Suppressor macrophage treated with lipopolysaccharide for 1 hour (primary cell): ENCODE measurements at places on chromosomes 4 and X.

DNA sequence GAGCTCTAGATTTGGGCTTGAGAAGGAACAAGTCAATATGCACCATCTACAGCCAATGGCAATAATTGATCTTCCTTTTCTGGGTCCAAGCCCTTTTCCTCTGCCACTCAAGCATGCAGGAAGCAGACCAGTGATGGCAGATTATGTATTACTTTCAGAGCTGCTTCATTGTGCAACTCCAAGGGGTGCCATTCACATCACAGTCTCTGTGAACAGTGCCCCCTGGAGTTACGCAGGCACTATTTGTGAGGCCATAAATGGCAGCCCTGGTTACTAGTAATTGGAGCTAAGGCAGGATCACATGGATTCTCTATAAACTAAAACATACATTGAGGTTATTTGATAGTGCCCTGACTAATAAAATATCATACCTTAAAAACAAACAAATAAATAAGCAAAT lies 313.4 kb upstream of the SLC7A11 start:
- DNase-seq = peak; percentile 16

GRCh38 chr4:162497564-162498167 lies 333.9 kb upstream of the FSTL5 start:
- peak; percentile 54 for DNase-seq

- no peak for DNase-seq
Observed at GRCh38 chr4:120277391-120277790, 210.7 kb upstream of the MAD2L1 start.

- DNase-seq = no peak
Observed at GRCh38 chrX:43962636-43963035, 10.6 kb downstream of the NDP start.

DNA sequence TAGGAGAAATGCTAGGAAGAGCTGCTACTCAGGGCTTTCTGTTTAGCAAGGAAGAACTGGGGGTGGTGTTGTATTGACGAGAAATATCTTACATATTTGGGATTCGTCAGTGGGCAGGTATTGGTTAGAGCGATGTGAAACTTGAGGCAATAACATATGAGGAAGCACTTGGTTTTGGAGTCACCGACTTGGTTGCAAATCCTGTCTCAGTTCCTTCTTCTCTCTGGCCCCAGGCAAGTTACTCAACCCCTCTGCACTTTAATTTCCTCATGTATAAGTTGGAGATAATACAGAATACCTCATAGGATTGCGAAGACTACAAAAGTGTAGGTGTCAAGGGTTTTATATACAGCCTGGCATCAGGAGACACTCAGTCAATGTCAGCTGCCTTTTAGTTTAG lies 34.1 kb downstream of the GPAT3 start:
- peak; percentile 85 for DNase-seq

GRCh38 chrX:41449615-41450014 lies 2.5 kb downstream of the NYX start:
- DNase-seq = peak; percentile 74

- DNase-seq = no peak
Observed at GRCh38 chr4:24489870-24490269, 94.5 kb downstream of the DHX15 start.

DNA sequence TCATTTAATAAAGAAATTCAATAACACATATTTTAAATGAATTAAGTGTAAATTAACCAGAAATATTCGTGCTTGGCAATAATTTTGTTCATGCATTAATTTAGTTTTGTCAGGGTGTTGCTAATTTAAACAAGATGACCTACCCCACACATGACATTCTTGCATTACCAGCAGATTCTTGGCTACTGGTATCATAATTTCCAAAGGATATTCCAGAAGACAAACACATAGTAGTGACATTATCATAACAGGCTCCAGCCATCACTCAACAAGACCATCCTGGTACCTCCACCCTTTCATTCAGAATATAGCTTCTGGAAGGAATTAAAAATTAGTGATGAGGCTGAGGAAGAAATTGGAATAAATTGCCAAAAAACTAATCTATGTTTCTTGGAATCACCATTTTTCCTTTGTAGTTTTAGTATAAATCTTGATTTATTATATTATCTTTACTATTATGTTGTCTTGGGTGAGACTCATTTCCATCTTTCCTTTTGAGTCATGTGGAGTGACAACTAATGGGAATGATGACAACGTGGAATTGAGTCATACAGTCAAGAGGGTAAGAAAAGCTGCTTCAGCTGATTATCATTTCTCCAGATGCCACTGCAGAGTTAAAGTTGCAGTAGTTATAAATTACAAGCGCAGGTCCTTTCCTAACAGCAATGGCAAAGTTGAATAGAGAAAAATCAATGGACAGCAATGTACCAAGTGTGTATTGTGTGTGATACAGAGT lies 30.9 kb upstream of the HHIP start:
- no peak for DNase-seq

- no peak for DNase-seq
Observed at GRCh38 chrX:17860179-17860780, 818 bp downstream of the RAI2 start.

DNA sequence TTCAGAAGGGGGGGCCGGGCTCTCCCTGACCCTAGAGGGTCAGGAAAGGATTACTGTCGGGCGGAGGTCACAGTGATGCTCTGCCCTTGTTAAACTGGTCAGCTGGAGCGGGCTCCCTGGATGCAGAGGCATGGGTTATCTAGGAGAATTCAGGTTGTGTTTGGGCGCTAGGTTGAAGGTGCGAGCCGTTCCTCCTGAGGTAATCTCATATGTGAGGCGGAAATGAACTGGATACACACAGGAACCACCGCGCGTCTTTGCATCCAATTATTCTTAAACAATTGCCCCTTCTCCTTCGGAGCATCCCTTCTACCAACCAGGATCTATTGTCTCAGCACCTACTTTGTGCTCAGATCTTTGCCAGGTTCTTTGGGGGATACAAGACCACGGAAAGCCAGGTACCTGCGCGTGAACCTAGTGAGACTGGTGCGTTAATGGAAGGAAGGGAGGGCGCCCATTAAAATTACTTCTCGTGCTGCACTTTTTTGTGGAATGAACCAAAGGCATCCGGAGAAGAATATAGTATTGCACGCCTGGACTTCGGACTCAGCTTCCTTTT lies 28.4 kb downstream of the HAND2 start:
- no peak for DNase-seq

GRCh38 chrX:142186103-142186502 lies 19.0 kb downstream of the MAGEC2 start:
- DNase-seq = no peak

DNA sequence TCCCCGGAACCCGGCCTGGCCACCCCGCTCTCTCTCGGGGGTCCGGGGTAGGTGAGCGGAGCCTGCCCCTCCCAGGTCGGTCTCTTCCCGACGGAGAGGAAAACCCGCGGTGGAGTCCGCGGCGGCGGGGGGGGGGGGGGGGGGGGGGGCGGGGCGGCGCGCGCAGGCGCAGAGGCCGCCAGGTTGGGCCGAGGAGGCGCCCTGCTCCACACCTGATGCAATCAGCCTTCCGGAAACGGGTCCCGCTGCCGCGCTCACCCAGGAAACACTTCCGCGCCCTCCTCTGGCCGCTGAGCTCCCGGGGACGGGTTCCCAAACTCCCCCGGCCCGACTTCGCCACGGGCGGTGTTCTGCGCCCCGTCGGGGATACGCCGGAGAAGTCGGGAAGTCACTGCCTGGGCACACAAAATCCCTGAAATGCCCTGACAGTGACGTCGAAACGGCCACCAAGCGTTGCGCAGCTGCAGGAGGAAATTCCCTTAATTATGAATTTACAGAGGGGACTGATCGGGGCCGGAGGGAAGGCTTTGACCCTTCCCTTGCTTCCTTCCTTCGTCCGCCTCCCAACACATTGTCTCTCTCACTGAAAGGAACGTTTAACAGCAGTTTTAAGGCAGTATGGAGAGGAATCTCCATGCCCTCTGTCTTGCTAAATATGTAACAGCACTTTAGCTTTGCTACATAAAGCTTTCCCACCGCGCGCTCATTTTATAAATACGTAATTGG lies 2.1 kb upstream of the APBB2 start:
- peak; percentile 82 for DNase-seq

DNA sequence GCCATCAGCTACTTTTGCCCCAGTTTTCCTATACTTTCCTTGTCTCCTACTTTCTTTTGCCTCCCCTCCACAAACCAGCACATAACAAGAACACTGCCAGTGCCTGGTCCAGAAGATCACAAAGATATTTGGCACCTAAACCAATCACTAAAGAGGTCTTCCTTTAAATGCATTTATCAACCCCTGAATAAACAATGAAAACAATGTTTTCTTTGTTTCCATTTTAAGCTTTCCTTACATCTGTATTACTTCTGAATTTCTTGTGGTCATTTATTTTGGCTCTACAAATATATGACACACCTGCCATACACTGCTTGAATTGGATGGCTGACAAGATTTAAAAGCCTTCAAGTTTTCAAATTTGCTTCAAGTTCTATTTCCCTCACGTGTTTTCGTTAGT lies 43.9 kb downstream of the MBNL3 start:
- DNase-seq = no peak

GRCh38 chr4:26252349-26253025 lies 68.3 kb upstream of the RBPJ start:
- no peak for DNase-seq

- DNase-seq = no peak
Observed at GRCh38 chr4:106854569-106855351, 181.4 kb downstream of the DKK2 start.

- DNase-seq = no peak
Observed at GRCh38 chr4:36446275-36446674, 164.9 kb downstream of the DTHD1 start.

DNA sequence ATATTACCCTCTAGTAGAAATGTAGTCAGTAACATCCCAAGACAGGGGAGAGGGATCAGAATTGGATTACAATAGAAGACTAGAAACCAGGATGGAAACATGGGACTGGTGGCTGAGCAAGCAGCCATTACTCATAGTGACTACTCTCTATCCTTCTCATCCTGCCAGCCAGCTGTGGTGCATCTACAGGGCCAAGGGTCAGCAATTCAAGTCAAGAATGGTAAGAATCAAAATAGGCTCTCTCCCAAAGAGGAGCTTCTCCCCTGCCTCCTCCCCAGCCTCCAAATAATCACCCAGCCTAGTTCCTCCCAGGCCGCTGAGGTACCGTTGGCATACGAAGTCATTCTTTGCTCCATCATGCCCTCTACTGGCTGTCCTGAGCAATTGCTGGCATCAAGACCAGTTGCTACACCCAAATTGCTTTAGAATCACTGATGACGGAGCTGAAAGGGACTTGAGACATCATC lies 19.4 kb downstream of the AWAT2 start:
- peak; percentile 67 for DNase-seq

GRCh38 chr4:74098427-74098994 lies 484 bp downstream of the CXCL2 start:
- peak; percentile 71 for DNase-seq

DNA sequence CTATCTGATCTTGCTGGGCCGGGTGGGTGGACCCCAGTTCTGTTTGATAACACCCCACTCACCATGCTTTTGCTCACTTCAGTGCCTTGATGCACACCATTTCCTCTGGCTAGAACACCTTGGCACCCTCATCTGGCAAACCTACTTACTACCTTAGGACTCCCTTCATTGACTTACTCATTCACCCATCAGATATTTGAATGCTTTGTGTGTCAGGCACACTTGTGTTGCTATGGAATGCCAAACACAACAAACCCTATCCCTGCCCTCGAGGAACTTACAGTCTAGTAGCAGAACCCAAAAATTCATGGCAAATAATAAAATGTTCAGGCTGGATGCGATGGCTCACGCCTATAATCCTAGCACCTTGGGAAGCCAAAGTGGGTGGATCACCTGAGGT lies 13.9 kb downstream of the CCNG2 start:
- no peak for DNase-seq

DNA sequence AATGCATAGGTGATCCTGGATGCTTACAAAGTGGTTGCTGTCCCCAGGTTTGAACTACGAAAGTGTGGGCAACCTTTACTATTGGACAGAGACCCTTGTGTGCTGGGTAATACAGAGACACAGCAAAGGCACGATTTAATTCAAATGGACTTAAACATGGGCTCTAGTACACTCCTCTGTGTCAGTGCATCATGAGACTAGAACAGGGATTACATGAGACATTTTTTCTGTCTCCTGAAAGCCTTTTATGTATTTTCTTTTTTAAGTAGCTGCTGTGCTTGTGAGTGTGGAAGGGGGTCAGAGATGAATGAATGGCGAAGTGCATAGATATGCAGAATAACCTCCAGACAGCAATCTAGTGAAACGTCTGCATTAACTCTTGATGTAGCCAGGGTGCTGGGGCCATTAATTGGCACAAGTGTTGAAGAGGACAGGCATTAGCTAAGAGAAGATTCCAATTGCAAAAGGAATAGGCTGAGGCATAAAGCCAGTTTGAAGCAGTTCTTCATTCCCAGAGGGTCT lies 218.4 kb downstream of the STIM2 start:
- no peak for DNase-seq

GRCh38 chr4:154120006-154120676 lies 331.3 kb upstream of the SFRP2 start:
- DNase-seq = no peak
